ENCODE measurements at places on chromosomes 7 and 10. TPM values are rescaled to one million over a fixed set of nuclear protein-coding genes. Genes with fewer than 3 reads are reported as not detected.

Gene ADAMTS14
- 0.23 TPM for total RNA-seq

Gene VENTX
- total RNA-seq, result 0.23 TPM

Gene PTF1A
- not detected for total RNA-seq

Gene LIPK
- total RNA-seq, result not detected

Gene PLPP4
- total RNA-seq, result 29.1 TPM

Gene EIF3B
- 73.1 TPM for total RNA-seq

Gene ARL5B
- 72.4 TPM for total RNA-seq

Gene COL13A1
- total RNA-seq, result 1.8 TPM

Gene TUBAL3
- total RNA-seq, result not detected

Gene CPVL
- 14.1 TPM for total RNA-seq

Gene NANOS1
- 15.7 TPM for total RNA-seq

Gene CUL2
- 46.1 TPM for total RNA-seq

All from diencephalon (tissue), 1 donor.